ENCODE measurements at places on chromosomes 2 and 18.

DNA sequence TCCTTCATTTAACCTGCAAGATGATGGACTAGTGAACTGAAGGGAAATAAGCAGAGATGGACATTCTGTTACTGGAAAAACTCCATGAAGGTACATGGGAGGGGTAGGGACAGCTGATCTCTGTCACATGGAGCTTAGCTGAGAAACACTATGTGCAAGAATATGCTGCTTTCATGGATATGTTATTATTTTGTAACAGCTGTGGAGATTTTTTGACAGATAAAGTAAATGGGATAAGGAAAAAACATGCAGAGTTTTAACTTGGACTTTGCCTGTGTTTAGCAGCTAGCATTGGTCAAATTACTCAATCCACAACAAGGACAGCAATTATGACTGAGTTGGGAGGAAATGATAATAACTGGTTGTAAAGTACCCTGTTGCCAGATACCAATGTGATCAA is 28.7 kb upstream of the HNRNPA3 start:
- no peak for DNase-seq

DNA sequence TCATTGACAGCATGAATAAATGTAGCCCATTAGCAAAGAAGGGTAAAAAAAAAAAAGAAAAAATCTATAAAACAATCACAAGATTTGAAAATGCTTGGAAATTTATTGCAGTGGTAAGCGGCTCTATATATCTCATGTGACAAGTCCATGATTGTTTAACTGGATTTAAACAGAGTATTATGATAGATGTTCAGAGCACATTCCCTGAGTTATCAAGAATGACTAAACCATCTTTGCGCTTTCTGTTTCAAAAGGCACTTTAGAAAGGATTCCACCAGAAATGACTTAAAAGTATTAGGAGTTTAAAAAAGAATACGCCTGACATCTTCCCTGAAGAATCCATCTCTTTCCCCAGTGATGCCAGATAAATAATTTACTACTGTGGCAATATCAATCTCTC is 409.5 kb upstream of the UBE2E3 start:
- no peak for DNase-seq

DNA sequence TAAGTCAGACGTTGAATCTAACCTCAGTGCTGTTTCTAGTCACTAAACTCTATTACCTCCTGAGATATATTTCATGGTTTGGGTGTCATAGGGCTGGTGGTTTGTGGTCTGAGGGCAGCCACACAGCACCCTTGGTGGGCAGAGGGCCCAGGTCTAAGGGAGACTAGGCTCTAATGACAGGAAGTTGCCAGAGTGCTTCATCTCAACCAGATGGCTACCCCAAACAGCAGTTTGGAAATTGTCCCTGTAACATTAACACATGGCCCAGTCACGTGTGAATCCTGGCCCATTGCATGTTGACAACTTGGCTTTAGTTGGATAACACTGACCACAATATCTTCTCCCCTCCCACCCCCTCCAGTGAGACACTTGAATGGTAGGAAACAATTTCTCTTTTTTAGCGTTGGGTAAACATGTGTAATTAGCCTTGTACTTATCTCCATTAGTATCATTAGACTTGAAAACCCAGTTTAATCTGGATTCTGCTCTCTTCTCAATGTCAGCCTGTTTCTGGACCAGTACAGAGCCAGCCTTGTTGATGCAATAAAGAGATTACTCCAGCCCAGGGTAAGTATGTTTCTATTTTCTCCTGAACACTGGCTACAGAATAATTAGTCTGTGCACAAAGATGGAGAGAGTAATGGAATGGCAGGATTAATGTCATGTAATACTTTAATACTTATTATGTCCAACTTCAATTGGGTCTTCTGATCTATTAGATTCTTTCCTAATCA is 187.8 kb upstream of the SIX3 start:
- no peak for DNase-seq

- DNase-seq: no peak
Observed at GRCh38 chr18:55584201-55584600, 3.8 kb downstream of the TCF4 start.

GRCh38 chr2:48433682-48434081 is 96.3 kb upstream of the STON1 start:
- no peak for DNase-seq

DNA sequence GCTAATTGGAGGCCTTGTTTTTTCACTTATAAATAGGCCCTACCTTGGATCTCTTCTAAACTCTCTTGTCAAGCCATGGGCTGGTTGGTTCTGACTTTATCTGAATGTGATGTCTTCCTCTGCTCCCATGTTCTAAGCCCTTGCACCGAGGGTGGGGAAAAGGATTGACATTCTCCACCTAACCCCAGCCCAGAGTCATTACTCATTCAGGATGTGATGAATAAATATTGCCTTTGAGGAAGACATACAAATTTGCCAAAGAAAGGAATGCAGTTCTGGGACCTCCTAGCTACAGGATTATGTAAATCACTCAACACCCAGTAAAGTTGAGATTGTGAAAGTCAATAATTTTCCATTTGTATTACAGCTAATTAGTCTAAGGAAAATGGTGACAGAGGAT is 142.1 kb upstream of the LYPD6 start:
- no peak for DNase-seq

DNA sequence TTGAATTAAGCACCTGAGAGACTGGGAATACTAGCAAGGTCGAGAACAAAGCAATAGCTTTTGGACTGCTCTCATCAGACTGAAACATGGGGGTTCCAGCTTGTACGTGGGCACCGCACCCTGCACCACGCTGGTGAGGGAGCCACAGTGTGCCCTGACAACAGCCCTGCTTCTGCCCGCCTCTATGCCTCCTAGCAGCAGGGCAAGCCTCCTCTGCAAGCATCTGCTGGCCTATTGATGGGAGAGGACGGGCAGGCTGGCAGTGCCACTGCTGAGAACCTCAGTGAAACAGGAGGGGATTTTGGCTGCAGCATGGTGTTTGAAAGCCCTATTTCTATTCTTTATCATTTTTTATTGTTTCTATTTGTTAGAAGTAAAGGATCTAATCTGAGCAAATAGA is 146.1 kb upstream of the OTOS start:
- no peak for DNase-seq

DNA sequence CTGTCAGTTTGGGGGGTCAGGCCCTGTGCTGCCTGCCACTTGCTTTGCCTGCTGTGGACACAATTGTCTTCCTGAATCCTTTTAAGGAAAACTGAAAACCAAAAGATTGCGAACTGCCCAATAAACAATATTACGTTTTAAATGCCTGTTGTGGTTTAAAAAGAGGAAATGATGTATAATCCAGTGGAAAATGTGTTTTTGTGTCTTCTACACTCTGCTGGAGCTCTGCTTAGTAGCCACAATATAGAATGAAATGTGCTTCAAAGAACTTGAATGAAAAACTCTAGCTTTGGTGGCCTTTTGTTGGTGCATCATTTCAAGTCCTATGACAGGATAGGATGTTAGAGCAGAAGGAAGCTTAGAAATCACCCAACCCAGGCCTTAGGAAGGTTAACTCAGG is 23.2 kb upstream of the CABYR start:
- no peak for DNase-seq

DNA sequence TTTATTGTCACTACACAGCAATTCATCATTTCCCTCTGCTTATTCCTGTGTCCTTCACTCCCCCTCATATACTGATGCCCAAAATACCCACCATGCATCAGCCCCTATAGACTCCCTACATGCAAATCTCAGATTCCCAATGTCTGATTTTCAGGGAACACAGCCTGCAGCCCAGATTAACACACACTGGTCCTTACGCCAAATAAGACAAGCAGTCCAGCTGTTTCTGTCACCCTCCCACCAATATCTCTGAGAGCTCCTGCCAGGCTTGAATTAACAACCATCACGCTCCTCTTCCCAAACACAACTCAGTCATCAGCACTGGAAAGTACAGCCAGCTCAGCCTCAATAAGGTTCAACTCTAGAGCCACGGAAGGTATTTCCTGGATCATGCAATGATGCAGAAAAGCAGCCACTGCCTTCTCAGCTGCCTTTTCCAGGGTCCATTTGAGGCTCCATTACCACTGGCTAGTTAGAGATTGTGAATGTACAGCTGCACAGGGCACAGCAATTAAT is 39.0 kb upstream of the SLC35F5 start:
- DNase-seq: no peak

GRCh38 chr18:68098655-68099054 is 582.1 kb upstream of the DSEL start:
- DNase-seq: no peak

DNA sequence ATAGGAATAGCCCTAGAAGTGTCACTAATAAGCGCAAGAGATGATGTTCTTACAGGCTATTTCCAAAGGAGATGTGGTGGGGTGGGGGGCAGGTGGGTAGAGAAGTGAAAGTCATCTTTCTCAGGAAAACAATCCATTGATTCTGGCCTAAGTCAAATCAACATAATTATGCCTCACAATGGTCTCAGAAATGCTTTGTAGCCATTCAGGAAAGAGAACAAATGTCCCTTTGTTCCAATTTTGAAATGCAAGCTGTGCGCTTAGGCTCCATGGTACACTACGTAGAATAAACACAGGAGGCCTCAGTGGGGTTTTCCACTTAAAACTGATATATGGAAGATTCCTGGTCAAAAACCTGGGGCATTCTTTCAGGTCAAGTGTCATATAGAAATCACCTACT is 529.9 kb upstream of the KLHL29 start:
- DNase-seq: no peak

- no peak for DNase-seq
Observed at GRCh38 chr2:165617741-165618481, 148.4 kb downstream of the CSRNP3 start.
